ENCODE measurements at places on chromosomes 4 and X.

DNA sequence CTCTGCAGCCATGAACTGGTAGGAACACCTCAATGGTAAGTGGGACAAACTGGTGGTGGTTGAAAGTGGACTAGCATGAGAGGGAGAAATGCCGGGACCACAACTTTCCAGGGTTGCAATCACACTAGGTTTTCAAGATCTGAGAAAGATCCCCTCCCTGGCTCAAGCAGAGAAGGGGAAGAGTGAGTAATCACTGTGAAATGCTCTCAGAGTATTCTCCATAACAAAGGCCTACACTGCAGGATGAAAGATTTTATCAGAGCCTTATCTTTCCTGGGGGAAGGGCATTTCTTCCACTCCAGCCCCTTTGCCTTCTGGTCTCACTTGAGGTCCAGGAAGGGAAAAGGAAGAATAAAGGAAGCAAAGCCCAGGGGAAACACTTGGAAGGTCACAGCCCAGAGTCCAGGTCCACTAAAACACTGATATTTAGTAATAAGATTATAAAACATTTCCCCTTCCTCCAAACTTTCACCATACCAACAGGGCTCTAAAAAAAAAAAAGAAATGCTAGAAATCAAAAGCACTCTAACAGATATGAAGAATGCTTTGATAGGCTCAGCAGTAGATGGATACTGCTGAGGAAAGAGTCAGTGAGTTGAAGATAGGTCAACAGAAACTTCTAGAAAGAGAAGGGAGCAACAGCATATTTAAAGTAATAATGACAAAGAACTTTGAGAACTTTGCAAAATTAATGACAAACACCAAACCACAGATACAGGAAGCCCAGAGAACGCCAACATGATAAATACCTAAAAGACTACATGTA lies 95.9 kb downstream of the WDFY3 start:
- DNase-seq, result peak; percentile 91

- no peak for DNase-seq
Measured at GRCh38 chrX:153821066-153821465, 9.3 kb downstream of the PDZD4 start.

GRCh38 chrX:12327836-12328235 lies 189.6 kb downstream of the FRMPD4 start:
- no peak for DNase-seq

- peak; percentile 97 for DNase-seq
Measured at GRCh38 chr4:7813674-7814073, 126.0 kb downstream of the AFAP1 start.

DNA sequence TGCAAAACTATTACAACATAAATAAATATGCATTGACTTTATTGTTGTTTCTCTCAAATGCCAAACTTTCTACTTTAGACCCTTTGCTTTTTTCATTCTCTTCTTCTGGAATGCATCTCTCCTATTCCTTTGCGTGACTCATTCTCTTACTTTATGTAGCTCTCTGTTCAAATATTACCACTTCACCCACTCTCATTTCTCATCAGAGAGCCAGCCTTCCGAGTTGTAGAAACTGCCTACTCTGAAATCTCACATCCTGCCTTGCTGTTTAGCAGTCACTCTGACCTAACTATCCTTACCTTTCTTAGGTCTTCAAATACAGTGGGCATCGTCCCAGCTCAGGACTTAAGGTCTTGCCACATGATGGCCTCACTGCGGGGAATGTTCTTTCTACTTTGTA lies 143.5 kb downstream of the GALNTL6 start:
- no peak for DNase-seq

- DNase-seq, result no peak
Measured at GRCh38 chr4:153258750-153259149, 54.5 kb downstream of the TRIM2 start.

- no peak for DNase-seq
Measured at GRCh38 chrX:52380993-52381392, 12.2 kb downstream of the XAGE2 start.

DNA sequence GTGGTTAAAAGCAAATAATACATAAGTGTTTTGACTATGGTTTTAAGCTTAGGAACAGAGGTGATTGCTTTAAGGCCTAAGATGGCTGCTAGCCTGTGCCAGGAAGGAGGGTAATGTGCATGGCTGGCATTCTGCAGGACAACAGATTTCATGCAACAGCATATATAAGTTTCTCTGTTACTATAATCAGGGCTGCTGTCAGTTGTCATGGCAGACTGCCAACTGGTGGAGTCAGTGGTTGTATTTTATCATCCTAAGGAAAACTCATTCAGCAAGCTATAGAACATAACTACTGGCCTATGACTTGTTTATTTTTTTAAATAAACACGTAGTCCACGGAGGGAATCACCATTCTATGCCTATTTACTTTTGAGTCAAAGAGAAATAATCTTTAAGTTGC lies 77.7 kb upstream of the DCAF8L1 start:
- no peak for DNase-seq

DNA sequence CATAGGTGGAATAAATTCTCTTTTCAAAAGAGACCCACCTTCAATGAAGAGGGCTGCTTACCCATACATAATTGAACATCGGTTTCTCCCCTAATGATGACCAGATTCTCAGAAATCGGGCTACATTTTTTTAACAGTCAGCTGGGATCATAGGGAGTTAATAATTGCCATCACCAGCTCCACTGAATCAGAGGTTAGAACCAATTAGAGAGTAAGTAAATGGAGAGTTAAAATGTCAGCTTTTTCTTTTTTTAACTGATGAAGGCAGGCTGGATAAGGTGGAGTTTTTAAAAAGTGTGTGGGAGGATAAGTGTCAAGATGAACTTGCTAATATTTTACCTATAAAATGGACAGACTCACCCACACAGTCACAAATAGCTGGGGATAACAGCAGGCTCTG lies 584.5 kb upstream of the NR3C2 start:
- DNase-seq, result no peak

DNA sequence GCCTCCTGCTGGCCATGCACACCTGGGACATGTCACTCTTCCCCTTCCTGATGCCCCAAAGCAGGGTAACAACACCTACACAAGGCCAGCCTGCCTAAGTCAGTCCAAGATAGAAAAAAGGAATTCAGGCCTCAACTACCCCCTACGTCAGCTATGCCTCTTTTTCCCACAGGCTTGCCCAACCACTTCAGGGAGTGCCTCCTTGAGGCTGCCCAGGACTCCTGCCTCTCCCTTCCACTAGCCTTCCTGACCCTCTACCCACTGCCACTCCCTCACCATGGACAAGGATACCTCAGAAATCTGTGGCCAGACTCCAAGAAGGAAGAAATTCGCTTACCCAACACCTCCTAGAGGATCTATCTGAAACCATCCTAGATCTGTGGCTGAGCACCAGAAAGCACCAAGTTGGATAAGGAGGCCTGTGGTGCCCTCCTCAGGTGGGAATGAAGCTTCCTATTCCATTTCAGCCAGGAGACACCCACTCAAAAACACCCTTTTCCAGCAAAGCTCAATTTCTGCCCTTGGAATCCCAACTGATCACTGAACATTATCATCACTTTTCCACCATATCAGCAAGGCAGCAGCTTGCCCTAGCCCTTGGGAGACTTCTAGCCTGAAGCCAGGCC lies 1.8 kb downstream of the KDM5C start:
- peak; percentile 0 for DNase-seq

All from fibroblast of lung (primary cell).